Activated CD4-positive, alpha-beta T cell treated with anti-CD3 and anti-CD28 coated beads, Interleukin-2, amount 50 U/mL, for 48 hours (primary cell): ENCODE measurements at places on chromosomes 12 and 14.

DNA sequence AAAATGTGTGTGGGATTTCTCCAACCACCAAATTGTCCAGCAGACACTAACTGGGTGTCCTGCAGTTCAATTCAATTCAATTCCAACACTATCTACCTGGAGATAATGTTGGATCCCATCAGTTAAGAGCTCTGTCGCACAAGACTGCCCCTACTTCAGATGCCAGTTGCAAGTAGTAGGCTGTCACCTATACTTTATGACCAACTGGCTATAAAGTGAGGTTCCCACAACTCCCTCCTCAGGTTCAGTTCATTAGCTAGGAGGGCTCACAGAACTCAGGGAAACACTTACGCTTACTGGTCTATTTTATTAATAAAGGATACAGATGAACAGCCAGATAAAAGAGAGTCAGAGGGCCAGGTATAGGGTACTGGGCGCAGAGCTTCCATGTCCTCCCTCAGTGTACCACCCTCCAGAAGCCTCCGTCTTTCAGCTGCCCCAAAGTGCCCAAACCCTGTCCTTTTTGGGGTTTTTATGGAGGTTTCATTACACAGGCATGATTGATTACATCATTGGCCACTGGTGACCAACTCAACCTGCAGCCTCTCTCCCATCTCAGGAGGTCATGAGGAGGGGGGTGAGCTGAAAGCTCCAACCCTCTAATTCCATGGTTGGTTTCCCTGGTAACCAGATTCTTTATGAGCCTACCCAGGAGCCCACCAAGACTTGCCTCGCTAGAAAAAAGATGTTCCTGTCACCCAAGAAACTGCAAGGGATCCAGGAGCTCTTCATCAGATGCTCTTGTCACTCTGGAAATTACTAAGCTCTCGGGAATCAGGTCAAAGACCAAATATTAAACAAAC is 7.5 kb upstream of the SERPINA5 start:
- DNase-seq = no peak

- DNase-seq = no peak
Observed at GRCh38 chr12:97910559-97910958, 448.0 kb downstream of the RMST start.

DNA sequence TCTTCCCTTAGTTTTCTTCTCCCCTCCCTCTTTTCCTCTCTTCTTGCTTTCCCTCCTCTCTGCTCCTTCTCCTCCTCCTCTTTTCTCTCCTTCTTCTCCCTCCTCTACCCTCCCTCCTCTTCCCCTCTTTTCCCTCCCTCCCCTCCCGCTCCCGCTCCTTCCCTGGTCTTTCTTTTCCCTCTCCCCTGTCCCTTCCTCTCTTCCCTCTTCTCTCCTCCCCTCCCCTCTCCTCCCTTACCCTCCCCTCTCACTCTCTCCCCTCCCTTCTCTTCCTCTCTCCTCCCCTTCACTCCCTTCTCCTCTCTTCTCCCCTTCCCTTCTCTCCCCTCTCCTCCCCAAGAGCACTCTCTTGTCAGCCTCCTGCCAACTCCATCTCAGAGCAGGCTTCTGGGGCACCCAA is 17.4 kb upstream of the FBXO21 start:
- DNase-seq = no peak

DNA sequence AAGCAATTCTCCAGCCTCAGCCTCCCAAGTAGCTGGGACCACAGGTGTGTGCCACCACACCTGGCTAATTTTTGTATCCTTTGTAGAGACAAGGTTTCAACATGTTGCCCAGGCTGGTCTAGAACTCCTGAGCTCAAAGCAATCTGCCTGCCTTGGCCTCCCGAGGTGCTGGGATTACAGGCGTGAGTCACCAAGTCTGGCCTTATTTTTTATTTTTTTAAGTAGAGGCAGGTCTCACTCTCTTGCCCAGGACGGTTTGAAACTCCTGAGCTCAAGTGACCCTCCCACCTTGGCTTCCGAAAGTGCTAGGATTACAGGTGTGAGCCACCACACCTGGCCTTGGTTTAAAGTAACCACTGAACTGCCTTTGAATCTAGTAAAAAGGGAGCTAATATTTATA is 56.8 kb downstream of the SPPL3 start:
- DNase-seq = no peak

DNA sequence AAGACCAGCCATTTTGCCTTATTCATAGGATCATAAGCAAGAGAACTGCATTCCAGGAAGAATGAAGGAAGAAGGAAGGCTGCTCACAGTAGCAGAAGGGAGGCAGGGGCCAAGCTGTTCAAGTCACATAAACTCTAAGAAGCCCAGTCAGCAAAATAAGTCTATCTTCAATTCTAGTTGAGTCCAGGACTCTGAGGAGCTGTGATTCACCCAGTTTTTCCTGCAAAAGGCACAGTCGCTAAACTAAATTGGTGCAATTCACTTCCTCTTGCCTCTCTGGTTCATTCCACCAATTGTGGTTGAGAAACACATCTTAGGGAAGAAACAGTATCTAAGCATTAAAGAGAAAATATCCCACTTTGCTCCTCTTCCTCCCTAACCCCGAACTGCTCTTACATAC is 9.8 kb downstream of the ZNF641 start:
- DNase-seq = no peak

DNA sequence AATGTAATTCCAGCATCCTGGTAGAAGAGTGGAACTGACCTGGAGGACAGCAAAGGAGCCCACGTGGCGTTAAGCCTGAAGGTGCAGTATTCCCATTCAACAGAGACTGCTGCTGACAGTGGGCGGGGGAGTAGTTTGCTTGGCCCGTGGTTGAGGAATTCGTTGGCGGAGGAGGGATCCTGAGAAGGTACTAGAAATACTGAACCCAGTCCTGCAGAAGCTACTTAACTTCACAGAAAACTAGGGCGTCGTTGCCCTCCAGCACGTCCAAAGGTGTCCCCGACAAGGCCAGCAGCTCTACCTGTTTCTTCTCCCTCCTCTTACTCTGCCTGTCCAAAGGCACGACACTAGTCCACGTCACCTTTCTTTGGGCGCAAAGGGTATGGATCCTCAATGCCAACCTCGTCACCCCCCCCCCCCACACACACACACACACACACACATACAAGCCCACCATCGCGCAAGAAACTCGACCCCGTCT is 303 bp downstream of the PUS7L start:
- peak; percentile 47 for DNase-seq

- no peak for DNase-seq
Observed at GRCh38 chr14:61752626-61753025, 9.6 kb upstream of the SNAPC1 start.

- no peak for DNase-seq
Observed at GRCh38 chr12:15130541-15130940, 90.7 kb downstream of the RERG start.

GRCh38 chr14:74949859-74950573 is 5.4 kb downstream of the PGF start:
- DNase-seq = no peak

DNA sequence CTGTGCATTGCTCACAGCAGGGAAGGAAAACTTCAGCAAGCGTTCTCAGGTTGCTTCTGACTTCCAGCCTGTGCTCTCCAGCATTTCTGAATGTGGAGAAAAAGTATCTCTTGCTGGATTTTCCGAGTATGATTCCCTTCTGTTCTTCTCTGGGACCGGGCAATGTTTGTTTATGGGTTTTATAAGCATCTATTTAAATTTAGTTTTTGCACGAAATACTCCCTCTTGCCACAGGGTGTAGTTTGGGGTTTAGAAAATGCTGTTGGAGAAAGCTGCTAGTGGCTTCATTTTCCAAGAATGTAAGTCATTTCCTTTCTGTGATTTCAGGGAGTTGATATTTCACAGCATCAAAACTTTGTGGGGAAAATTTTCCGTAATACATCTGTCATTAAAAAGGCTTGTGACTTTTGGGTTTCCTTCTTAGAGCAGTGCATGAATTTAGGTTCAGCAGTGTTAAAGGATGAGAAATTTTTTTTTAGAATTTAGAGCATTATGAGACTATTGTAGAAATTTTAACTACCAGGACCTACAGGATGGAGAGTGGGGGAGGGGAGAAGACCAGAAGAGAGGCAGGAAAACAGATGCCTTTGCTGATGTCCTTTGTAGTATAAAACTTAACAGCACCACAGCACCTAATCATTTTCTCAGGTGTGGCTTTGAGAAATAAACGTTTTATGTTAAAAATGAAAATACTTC is 1.5 kb downstream of the FRMD6 start:
- DNase-seq = no peak

DNA sequence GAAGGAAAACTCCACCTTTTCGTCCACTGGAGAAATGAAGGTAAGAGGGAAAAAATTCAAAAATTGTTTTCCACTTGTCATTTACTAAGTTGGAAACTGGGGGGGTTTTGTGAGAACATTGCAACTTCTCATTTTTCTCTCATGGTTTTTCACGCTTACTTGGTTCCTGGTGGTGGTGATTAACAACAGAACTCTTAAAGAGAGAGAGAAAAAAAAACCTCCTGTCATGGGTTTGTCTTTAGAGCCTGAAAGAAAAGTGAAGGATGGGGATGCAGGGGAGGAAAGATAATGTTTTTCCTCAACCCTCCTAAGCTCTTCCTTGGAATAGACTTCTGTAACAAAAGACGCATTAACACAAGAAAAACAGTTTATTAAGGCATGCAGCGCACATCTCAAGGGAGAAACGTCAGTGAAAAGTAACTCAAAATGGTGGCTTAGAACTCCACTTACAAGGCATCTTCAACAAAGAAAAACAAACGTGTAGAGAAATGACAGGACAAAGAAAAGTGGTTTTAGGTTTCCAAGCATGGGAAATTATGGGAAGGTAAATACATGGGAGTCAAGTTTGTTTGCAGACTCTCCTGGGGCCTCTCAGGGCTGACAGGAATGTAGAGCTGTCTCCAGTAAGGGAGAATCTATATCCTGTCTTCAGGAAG is 81.9 kb upstream of the ATF7IP start:
- DNase-seq = no peak

GRCh38 chr12:12487490-12487889 is 75.2 kb downstream of the DUSP16 start:
- DNase-seq = no peak

GRCh38 chr14:102654298-102654697 is 61.8 kb downstream of the RCOR1 start:
- DNase-seq = peak; percentile 27

DNA sequence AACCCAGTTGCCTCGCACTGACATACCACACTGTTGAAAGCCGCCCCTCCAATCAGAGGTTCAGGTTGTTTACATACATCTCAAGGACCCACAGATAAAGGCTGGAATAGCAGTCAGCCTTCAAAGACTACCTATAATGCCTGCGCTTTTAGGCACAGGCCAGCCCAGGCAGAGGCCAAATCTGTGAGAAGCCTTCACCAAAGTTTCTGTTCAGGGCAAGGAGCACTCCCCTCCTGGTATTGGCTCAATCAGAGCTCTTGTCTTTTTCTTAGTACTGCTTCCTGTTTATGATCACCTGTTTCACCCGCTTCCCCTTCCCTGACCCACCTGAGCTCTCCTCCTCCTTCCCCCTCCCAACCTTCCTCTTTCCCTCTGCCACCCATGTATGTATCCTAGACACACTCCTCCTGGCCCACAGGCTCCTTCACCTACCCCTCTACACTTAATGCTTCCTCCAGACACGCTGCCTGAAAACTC is 34.8 kb downstream of the DUSP16 start:
- no peak for DNase-seq

GRCh38 chr14:100788517-100788916 is 37.4 kb upstream of the MEG3 start:
- no peak for DNase-seq

- no peak for DNase-seq
Observed at GRCh38 chr12:123860377-123860776, 98.3 kb downstream of the DNAH10 start.

- no peak for DNase-seq
Observed at GRCh38 chr12:26226122-26226521, 30.7 kb downstream of the SSPN start.

DNA sequence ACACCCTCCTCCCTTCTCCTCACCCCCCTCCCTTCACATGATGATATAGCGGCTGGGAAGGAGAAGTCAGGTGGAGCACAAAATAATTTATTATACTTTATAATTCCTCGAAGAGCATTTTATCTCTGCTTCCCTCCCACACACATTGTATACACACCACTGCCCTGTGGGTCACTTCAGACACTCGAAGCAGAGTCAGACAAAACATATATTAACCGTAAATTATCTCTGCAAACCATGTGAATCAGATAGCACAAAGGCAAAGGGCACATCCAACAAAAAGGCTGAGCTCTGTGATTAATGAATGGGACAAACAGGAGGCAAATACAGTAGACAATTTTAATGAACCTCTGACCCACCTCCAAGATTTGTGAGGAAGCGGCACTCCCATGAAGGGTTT is 450.7 kb downstream of the GALC start:
- DNase-seq = no peak
